HuH-7 (cell line): ENCODE measurements at places on chromosomes 3 and 15.

DNA sequence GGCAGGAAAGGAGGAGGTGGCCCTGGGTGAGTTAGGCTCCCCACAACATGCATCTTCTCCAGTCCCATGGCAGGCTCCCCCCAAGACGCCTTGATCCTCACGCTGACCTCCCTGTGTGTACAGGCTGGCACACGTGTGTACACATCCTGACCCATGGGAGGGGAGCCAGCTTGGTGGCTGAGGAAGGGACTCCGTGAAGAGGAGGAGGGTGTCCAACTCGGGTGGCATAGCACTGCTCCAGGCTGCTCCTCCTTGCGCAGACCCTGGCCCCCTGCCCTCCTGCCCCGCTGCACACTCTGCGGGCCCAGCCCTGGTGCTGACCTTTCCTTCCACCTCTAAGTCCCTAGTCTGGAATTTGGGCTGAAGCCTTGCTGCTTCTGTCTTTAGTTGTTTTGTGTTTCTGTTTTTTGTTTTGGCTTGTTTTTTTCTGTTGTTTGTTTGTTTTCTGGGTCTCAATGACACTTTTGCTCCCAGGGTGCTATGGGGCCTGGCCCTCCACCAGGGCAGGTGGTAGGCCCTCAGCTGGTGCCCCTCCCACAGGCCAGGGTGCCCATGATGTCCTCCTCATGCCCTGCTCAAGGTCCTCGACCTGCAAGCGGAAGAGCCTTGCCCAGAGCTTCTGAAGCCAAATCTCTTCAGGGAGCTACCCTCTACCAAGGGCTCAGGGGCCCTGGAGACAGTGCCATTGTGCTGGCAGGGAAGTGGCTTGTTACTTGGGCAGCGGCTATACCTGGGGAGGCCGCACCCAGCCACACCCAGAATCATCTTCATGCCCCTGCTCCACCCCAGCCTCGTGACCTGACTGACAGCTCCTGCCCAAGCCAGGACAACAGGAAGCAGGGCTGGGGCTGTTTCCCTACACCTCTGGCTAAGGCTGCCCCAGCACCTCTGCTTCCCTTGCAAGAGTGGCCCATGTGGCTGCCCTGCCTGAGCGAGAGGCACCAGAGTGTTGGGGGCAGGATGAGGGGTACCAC lies 5.1 kb downstream of the EPHB3 start:
- no peak for DNase-seq

DNA sequence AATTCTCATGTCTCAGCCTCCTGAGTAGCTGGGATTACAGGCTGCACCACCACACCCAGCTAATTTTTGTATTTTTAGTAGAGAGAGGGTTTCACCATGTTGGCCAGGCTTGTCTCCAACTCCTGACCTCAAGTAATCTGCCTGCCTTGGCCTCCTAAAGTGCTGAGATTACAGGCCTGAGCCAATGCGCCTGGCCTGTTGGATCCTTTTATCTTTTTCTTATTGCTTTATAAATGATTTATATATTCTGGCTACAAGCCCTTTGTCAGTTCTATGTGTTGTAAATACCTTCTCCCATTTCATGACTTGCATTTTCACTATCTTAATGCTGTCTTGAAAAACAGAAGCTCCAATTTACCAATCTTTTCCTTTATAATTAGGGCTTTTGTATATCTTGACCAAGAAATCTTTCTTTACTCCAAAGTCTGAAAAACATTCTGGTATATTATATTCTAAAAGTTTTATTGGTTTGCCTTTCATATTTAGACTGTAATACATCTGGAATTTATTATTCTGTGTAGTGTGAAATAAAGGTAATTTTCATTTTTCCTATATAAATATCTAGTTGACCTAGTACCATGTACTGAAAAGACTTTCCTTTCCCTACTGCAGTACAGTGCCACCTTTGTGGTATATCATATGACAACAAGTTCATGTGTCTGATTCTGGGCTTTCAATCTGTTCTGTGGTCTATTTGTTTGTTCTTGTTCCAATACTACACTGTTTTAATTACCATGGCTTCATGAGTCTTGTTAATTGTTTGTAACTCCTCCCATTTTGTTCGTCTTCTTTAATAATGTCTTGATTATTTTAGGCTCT lies 52.9 kb upstream of the RNU6-1 start:
- no peak for DNase-seq

DNA sequence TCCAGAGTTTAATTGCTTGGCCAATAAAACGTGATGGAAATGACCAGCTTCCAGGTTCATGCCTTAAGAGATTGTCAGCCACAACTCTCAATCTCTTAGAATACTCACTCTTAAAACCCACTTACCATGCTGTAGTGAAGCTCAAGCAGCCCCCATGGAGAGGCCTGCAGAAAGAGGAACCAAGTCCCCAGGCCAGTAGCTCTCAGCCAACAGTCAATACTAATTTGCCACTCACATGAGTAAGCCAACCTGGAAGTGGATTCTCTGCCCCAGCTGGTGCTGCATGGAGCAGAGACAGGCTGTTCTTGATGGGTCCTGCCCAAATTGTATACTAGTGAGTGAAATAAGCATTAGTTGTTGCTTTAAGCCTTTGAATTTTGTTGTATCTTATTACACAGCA lies 155.9 kb downstream of the OXSM start:
- no peak for DNase-seq

DNA sequence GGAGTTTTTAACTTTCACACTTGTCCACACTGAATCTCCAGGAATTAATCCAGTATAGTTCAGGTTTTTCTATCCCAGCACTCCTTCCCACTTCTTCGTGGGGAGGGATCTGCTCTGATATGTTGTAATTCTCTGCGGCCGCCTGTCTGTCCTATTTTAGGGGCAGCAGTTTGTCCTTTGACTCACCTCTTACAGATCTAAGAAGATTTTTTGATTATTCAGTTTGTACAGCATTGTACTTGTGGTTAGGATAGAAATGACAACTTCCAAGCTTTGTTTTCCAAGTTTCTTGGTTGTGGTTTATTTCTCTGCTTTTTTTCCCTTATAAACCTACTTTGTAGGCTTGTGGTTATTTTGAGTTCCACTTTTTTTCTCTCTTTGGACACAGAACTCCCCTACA lies 601.7 kb downstream of the SI start:
- no peak for DNase-seq

- no peak for DNase-seq
Observed at GRCh38 chr15:25051399-25052154, 96.8 kb downstream of the SNRPN start.
